Stimulated activated CD4-positive, alpha-beta T cell treated with anti-CD3 and anti-CD28 coated beads, Interleukin-1b, Interleukin-23, amount 100 ng/mL, for 48 hours (primary cell): ENCODE measurements at places on chromosomes 5 and 9.

DNA sequence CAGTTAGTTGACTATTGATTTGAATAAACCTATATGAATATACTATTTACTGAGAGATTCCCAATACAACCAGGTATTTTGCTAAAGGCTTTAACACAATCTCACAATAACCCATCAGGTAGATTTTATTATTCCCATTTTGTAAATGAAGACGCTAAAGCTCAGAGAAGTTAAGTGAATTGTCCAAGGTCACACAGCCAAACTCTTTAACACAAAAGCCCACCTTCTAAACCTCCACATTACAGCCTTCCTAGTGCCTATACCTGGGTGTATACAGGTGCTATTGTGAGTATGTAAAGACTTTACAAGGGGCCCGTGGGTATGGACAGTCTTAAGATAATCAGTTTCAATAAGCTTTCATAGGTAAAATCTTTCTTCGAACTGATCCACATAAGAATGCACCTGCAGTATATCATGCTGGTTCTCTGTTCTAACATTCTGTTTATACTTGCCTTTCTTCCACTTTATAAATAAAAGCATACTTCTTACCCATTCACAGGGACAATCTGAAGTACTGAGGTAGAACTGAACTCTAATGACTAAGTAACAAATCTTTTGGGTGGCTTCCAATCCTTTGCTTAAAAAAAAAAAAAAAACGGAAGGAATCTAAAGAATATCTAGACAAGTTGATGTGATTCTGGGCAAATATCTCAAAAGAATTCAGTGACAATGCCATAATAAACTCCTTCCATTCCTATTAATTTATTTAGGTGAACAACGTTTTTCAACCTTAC lies 59.1 kb downstream of the PJA2 start:
- no peak for DNase-seq

DNA sequence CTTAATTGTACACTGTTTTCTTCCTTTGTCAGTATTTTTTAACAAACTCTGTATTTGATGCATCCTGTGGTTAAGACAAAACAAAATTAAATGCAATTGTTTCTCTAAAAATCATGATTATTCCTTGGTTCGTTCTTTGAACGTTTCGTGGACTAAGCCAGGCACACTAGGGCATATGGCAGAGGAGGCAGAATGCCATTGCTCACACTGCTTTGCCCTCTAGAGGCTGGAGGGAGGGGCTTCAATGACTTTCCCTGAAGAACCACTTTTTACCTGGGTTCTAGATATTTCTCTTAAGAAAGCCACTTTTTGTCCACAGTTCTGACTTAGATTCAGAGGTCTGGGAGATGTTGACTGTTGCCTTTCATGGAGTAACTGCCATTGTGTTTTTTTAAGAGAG lies 236.2 kb upstream of the ADAMTSL1 start:
- no peak for DNase-seq

GRCh38 chr9:112382066-112382465 lies 2.2 kb downstream of the HSDL2 start:
- DNase-seq, result no peak

DNA sequence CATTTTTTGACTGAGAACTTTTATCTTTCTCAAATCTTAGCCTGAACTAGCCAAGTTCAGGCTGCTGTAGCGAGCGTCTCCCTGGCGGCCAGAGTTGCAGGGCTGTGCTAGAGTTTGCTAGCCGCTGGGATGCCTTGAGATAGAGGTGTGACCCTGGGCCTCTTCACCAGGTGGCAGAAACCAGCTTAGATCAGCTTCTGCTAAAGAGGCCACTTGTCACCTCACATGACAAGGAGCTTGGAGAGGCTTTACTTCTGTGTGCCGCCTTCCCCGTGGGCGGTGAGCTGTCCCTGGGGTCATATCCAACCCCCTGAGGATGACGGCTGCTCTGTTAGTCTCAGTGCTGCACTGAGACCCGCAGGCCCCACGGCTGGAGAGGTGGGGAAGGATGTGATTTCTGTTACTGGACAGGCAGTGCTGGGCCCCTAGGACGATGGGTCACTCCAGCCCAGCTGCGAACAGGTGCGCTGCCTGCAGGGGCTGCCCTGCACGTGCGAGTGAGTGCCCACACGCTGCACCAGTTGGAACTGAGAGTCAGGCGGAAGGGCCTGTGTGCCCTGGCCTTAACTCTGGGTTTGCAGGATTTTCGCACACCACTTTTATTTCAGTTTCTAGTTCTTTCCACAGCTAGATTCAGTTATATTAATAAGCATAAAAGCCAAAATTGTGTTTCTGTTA lies 63.8 kb downstream of the EHMT1 start:
- no peak for DNase-seq
